ENCODE measurements at places on chromosomes 5 and 9.

DNA sequence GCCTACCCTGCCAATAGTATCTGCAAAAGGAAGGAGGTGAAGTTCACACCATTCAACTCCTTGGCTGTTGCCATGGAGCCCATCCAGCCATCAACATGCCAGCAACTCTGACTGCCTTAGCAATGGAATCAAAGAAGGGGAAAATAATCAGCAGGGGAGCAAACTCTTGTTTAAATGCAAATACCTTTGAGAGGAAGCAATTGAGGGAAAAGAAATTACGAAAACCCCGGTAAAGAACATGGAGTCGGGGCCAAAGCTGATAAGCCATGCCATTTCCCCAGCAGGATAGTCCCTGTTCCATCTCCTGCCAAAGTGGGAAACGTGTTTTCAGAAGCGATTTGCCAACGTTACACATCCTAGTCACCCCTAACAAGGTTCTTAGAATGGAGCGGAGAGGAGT lies 69.0 kb downstream of the MFAP3 start:
- no peak for DNase-seq

GRCh38 chr9:130423272-130423671 lies 21.5 kb upstream of the ASS1 start:
- peak; percentile 41 for DNase-seq

- no peak for DNase-seq
Measured at GRCh38 chr9:136683755-136684154, 3.5 kb downstream of the AGPAT2 start.

DNA sequence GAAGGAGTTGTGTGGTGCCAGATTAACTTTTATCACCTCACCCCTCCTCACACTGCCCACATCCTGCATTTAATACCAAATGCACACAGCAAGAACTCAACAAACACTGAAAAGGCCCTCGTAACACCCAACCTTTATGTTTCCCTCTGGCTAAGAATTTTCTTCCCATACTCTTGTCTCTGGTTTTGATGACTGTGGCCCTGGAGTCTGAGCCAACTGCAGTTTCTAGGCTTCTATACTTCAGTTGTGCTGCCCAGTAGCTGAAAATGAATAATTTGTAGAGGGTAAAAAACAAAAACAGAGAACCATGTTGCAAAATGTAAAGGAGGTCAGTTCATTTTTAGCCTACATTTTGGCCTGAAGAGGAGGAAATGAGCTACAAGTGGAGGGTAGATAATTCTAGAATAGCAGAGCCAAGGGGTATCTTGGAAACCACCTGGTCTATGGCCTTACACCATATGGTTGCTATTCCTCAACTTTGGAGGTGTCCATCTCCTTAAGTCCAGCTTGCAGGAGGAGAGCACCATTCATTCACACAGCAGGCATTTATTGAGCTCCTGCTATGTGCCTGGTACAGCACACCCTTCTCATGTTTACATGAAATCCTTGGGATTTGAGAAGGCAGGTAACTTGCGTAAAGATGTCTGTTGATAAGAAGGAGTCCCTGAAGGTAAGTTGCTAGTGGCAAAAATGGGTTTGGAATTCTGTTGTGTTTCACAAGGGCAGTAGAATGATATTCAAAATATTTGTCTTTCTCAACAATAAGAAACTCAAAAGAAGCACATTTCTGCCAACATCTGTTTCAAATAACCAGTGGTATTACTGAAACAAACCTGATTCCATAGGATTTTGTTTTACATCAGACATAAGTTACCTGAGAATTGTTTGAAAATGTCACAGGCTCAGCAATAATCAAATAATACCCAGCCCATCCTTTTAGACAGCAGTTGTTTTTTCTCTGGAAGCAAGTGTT lies 83.8 kb upstream of the TNFAIP8 start:
- no peak for DNase-seq

GRCh38 chr5:157351802-157352092 lies 85.8 kb downstream of the CYFIP2 start:
- no peak for DNase-seq

DNA sequence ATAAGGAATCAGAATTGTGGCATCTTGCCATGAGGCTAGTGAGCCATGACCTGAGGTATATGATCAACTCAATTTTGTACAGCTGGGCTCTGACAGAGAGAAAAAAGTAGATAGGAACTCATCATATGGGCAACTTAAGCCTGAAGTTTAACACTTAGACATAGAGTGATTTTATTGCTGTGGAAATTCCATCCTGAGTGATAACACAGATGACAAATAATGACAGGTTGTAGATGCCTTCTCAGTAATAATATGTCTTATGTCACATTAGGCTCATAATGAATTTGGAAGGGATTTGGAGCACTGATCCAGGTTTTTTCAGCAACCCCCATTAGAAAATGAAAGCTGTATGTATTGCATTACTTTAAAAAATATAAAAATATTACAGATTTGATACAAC lies 744.6 kb downstream of the CDH12 start:
- DNase-seq: no peak

DNA sequence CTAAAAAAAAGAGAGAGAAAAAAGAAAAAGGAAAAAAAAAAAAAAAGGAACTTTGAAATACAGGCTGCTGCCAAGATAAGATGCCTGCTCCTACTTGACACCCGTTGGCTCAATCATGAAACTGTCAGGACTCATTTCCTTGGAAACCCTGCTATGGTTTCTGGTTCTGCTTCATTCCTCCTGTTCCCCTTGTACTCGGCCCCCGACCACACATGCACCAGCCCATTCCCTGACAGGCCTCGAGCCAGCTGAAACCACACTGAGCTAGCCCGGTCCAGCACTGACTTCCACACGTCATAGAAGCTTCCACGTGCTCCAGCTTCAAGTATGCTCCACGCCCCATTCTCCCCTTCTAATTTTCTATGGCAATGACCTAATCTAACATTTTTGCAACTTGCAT lies 93.2 kb downstream of the MYO10 start:
- no peak for DNase-seq

GRCh38 chr5:1523793-1524480 lies at the start of gene LPCAT1:
Gene LPCAT1 (minus strand): TSS chr5:1523960. CDS start chr5:1523844, 116 bp downstream.
- DNase-seq: peak; percentile 77

DNA sequence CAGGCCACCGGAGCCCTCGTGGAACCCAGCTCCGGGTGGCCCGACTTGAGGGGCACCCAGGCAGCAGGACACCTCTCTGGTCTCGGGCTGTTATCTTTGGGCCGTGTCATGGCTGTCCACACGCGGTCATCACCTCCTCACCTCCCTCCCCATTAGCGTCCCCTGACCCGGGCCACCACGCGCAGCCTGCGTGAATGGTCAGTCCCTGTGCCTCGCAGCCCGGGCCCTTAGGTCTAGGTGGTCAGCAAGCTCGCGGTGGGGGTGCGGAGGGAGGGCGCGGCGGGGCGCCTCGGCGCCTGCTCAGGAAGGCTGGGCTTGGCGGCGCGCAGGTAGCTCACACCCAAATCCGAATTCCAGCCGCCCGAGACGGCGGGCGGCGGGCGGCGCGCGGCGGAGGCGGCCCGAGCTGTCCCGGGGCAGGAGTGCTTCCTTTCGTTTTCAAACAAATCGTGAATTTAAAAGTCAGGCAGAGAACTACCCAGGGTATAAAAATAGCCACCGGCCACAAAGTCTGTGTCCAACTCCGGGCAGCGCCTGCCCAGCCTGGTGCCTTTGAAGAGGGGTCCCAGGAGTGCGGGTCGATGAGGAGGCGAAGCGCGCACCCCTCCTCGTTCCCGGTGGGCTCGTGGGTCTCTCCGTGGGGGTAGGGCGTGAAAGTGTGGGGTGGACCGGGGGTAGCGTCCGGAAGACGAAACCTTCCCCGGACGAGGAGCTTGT lies 1.0 kb upstream of the RXRA start:
- no peak for DNase-seq

DNA sequence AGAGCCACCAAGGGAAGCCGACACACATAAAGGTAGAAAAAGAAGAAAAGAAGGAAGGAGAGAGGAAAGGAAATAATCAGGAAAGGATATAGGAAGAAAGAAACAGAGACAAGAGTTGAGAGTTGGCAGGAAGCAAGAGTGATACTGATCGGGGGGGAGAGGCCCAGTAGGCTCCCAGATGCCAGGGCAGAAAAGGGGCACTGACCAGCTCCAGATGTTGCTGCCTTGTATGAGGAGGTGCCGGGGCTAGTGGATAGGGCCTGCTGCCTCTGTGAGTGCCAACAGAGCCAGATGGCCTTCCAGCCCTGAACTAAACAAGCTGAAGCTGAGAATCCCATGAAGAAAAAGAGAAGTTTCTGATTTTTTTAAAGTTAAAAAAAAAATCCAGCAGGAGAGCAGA lies 82.0 kb upstream of the TRIM32 start:
- DNase-seq: no peak

DNA sequence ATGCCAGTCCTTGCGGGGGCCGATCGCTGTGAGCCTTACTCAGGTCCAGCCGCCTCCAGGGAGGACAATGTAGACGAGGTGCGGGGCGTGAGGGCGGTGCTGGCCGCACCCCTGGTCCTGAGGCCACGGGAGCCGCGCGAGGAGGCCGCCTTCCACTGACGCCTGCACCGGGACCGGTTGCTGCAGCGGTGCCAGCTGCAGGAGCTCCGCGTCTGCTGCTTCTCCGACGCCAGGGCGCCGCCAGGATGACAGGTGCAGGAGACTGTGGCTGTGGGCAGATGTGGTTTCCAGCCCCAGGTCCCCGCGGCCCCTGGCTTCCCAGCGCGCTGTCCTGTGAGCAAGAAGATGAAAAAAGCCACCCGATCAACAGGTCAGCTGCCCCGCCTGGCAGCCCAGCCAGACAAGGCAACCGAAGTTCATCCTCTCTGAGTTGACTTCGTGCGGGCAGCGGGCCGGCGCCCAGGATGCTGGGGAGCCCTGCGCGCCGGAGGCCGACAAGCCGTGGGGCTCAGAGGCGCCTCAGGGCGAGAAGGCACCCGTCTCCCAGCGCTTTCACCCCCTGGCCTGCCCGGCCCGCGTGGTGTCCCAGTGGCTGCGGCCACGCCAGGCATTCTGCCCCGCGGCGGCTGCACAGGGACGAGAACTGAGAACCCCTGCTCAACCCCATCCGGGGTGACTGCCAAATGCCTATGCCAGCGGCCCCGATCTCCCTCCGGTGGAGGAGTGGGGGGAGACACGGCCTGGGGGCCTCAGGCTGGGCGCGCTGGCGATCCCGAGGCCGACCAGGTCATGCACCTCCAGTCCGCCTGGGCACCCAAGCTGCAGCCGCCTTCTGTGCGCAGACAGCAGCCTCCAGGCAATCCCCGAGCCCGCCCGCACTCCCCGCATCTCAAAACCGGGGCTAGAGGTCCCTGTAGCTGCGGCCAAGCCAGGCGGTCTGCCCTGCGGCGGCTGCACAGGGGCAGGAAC lies 43.4 kb upstream of the BICD2 start:
- DNase-seq: no peak

DNA sequence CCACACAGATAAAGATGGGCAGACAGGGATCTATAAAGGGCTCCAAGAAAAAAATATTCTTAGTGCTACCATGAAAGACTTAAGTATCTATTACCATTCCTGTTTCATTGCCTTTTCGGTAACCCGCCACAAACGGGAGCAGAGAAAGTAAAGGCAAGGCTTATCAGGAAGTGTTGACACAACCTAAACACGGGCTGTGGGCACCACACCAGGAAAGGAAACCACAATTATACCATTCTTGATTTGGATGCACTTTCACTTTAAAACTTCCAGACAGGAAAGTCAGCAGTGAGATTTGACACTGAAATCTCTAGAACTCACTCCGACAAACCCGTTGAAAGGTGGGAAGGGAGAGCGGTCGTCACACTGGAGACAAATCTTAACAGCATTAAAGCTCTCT lies 6.5 kb downstream of the TLE1 start:
- no peak for DNase-seq

GRCh38 chr5:24347158-24347557 lies 297.6 kb downstream of the CDH10 start:
- no peak for DNase-seq

DNA sequence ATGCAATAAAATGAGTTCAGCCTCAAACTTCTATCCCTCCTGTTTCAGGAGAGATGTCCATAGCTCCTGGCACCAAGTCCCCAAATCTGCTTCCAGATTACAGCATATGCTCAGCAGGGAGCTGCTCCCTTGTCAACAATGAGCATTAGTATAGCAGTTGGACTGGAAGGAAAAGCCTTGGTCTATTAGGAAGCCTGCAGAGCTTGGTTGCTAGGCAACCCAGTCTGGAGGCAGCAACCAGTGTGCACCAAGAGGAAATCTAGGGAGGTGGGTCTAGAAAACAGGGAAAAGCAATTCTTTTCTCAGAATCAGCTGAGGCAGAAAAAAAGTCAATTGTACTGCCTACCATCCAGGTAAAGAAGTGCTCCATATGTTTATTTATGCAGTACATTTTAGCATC lies 229.5 kb upstream of the NMUR2 start:
- DNase-seq: peak; percentile 49

- no peak for DNase-seq
Measured at GRCh38 chr9:3736161-3736560, 210.4 kb upstream of the RFX3 start.

GRCh38 chr5:39661026-39661779 lies 236.4 kb upstream of the DAB2 start:
- no peak for DNase-seq

DNA sequence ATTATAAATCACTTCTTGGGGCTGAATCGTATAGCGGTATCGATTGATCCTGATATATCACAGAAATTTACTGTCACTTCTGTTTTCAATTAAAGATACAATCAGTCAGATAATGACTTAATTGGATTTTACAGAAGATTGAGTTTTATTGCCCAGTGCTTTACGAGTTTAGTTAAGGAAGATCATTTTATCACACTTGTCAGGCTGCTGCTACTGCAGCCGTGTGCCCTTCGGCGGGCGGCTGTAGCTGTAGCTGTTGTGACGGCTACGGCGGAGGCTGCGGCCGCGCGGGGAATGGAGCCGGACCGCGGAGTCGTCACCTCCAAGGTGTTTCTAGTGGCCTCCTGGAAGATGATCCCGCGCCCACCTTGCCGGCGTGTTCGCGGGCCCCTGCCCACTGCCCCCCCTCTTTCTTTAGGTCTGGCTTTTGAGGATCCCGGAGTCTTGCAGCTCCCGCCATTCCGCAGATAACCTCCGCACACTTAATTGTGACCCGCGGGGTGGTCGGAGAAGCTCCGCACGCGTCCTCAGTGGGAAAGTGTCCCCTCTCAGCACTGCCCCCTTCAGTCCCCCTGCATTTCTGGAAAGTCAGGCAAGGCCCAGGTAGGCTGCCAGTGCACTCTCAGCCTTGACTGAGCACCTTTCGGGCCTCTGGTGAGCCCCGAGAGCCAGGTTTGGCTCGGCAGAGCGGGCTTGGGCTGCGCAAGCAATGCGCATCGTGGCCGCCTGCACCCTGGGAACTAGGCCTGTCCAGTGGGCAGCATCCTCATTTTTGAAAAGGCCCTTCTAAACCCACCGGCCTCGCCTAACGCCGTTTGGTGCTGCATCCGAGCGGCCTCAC lies 6.9 kb upstream of the DMRT3 start:
- DNase-seq: no peak

DNA sequence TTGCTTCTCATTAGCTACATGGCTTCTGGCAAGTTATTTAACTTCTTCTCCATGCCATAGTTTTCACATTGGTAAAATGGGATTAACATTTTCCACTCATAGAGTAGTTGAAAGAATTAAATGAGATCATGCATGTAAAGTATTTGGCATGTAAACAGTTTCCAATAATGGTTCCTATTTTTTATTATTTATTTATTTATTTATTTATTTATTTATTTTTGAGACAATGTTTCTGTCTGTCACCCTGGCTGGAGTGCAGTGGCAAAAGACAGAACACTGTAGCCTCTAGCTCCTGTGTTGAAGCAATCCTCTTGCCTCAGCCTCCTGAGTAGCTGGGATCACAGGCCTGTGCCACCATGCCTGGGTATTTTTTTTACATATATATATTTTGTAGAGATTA lies 117.7 kb downstream of the DOCK2 start:
- no peak for DNase-seq

- DNase-seq: no peak
Measured at GRCh38 chr5:54243483-54244080, 66.8 kb downstream of the ARL15 start.

Data from muscle of arm (tissue), 14 donors.